Stimulated activated CD8-positive, alpha-beta memory T cell treated with anti-CD3 and anti-CD28 coated beads, Interleukin-4, amount 100 ng/mL, for 1 hour (primary cell): ENCODE measurements at places on chromosomes 1 and 21.
A peak's percentile ranks its signal among the peaks of the same experiment; 100 is the strongest.

DNA sequence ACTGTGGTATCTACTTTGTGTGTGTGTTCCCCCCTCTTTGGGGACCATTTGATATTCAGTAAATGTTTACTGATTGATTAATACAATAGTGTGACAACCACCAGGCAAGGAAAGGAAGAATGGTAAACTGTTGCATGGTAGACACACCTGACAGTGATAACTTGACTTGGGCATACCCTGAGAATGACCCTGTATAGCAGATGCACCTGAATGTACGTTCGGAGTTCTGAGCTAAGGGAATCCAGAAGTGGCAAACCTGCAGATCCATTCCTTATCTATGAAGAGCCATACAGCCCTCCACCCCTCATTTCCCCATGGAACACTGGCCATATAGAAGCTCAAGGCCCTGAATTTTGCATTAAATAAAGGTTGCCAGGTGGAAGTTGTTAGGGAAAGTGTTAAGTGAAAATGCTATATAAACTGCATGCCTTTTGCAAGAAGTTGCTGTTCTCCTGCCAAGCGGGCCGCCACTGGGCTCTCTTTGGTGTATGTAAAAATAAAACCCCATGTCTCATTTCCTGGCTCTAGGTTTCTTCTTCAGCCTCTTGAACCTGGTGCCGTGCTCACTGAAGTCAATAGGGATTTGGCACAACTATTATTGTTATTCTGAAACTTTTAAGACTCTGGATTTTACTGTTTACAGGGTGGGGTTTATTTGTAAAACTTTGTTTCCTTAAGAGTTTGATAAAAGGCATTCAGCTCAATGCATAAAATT is 32.6 kb upstream of the DENND1B start:
- DNase-seq, result no peak

GRCh38 chr1:159675046-159675445 is 39.3 kb downstream of the CRP start:
- DNase-seq, result no peak

DNA sequence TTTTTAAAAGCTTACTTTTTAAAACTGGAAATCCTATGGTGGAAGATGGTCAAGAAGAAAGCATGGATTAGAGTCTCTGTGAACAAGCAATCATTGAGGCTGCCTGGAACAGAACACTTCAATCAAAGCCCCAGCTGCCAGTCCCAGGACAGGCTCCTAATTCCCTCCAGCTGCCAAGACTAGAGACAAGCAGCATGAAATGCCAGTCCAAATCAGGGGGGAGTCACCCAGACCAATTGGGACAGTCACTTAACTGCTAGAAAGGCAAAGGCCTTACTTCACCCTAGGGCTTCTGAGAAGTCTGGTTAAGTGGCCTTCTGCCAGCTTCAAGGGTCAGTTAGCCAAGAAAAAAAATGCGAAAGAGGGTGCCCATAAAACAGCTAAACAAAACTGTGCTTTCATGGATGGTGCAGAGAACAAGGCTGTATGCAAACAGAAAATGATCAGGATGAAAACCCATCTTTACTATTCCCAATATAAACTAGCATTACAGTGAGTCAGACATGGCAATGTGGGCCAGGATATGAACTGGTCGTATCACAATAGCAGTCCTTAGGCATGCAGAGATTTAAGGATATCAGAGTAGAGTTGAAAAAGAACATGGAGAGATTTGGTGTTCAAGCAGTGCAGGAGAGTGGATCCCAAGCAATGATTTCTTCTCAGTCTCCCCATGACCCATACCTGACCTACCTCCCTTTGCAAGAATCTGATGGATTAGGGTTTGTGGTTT is 31.0 kb upstream of the MAN1A2 start:
- DNase-seq, result no peak

DNA sequence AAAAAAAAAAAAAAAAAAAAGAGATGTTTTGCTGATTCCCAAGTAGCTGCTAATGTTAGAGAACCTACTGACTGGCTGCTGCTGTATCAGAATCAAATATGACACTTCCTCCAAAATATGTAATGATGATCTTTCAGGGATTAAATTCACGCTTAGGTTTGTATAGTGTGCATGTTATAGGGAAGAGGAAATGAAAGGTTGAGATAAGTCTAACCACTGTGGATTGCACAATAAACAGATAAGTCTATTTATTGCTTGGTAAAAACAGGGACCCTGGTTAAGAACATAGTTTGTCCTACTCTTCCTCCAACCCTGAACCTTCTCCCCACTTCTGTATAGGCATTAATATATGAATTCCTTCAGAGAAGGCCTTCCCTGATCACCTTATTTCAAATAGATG is 13.2 kb downstream of the RC3H1 start:
- no peak for DNase-seq

DNA sequence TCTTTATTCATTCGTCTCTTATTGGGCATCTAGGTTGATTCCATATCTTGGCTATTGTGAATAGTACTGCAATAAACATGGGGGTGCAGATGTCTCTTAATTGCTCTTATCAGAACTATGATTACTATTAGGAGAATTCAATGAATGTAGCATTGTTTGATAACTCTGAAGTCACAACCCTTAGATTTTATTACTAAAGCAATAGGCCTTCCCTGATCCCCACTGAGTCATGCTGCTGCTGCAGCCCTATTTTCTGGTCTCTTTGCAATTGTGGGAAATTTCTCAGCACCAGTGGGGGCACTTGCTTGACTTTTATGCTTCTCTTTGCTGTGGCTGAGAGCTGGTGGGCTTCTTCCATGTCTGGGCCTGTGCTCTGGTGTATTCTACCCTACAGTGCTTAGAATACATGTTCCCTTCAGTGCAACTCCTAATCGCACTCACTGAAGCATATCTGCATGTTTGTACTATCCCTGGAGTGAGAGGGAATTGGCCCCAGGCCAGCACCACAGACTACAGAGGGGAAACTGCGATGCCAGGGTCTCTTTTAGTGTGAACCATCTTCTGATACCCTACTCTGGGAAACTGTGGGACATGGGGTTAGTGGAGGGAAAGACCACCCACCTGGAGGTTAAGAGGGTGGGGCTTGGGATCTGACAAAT is 52.2 kb upstream of the ROR1 start:
- no peak for DNase-seq

DNA sequence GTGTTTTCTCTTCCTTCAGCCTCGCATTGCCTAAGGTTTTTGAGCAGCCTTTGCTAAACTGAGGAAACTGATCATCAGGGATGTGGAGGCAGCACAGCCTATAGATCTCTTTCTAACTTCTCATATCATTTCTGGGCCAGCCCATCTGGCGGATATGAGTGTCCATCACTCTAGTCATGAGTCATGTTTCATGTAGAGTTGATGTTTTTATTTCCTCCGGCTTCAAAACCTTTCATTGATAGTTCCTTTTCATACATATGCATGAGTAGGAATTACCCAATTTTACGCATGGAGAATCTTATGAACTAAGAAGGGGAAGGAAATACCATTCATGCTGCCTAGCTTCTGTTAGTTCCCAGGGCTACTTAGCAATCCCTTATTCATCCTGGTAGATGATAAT is 66.3 kb downstream of the SPATA46 start:
- no peak for DNase-seq

DNA sequence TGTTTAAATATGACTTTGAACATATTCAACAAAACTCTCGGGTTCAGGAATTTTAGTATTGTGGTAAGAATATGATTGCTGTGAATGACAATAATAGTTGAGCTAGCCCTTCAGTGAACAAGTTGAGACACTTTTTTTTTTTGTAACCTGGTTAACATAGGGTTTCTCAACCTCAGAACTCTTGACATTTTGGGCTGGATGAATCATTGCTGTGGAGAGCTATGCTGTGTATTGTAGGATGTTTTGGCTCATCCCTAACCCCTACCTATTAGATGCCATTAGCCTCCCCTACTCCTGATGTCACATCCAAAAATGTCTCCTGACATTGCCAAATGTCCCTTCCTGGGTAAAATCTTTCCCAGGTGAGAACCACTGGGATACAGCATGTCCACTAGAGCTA is 113.7 kb downstream of the RUNX1 start:
- no peak for DNase-seq

- no peak for DNase-seq
Measured at GRCh38 chr1:109307274-109308021, 637 bp upstream of the MYBPHL start.

DNA sequence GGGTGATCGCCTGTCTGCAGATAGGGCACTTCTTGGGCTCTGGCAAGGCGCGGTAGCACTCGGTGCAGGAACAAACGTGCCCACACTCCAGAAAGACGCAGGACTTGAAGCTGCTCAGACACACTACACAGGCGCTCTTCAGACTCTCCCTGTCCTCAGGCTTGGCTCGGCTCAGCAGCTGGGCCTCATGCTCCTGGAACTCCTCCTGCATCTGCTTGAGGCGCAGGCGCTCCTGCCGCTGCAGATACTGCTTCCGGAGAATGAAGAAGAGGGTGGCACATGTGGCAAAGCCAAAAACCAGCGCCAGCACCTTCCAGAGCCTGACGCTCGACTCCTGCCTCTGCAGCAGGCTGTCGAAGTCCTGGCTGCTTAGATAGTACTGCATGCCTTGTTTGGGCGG is 7.2 kb downstream of the MUL1 start:
- no peak for DNase-seq

- no peak for DNase-seq
Measured at GRCh38 chr21:25191141-25191540, 416.1 kb downstream of the MRPL39 start.

- no peak for DNase-seq
Measured at GRCh38 chr1:51578383-51579109, 38.3 kb upstream of the OSBPL9 start.

DNA sequence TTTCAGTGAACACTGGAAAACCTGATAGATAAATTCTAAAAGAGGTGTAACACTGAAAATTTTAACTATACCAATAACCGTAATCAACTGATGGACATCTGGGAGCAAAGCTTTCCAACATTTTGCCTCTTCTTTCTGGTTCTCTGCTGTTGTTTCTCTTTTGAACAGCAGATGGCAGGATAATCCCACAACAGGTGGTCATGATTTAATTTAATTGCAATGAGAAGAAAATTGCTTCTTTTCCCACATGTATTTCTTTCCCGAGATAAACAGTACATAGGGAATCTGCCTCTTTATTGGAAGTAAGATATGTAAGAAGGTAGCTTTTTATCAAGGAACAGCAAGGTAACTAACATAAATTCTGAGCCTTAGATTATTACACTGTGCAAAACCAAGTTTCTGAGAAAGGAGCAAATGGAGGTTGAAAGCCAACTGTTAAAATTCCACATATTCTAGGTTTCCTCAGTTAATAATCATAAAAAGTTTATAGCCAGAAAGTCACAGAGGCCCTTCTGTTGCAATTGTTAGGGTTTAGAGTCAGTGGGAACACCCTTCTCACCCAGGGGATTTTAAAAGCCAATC is 72.9 kb downstream of the RPS6KA1 start:
- no peak for DNase-seq

GRCh38 chr1:70355920-70356319 is 1.4 kb upstream of the ANKRD13C start:
- DNase-seq, result no peak

DNA sequence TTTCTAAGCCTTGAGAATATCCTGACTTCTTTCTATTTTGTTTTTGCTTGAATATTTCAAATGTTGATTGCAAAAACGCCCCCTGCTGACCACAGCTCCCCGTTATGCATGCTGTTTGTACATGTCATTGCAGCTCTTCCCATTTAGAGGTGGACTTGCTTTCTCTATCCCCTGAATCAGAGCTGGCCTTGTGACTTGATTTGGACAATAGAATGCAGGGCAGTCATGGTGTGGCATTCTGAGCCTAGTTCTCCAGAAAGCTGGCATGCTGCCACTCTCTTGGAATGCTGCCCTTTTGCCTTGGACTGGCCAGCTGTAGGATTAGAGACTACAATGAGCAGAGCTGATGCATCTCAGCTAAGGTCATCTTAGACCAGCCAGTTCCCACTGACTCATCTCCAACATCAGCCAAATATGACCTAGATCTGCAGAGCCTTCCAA is 1561.5 kb downstream of the MRPL39 start:
- DNase-seq, result no peak

DNA sequence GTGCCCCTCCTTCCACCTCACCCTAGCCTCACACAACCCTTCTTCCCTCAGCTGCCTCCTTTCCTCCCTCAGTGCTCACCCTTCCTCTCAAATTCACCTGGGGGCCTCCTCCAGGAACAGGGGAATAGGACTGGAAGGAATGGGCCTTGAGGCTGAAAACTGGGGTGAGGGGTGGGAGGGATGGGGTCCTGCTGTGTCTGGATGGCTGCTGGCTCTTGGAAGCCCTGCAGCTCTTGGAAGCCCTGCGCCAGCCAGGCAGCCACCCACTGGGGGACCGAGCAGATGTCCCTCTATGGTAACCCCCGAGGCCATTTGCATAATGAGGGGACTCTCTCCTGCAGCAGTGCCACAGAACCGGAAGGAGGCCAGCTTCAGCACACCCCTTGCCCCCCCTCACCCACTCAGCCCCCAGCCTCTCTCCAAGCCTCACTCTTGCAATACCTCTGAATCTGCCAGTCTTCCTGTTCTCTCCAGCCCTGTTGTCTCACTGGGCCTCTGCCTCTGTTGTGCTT is 85.2 kb downstream of the KIRREL1 start:
- no peak for DNase-seq

DNA sequence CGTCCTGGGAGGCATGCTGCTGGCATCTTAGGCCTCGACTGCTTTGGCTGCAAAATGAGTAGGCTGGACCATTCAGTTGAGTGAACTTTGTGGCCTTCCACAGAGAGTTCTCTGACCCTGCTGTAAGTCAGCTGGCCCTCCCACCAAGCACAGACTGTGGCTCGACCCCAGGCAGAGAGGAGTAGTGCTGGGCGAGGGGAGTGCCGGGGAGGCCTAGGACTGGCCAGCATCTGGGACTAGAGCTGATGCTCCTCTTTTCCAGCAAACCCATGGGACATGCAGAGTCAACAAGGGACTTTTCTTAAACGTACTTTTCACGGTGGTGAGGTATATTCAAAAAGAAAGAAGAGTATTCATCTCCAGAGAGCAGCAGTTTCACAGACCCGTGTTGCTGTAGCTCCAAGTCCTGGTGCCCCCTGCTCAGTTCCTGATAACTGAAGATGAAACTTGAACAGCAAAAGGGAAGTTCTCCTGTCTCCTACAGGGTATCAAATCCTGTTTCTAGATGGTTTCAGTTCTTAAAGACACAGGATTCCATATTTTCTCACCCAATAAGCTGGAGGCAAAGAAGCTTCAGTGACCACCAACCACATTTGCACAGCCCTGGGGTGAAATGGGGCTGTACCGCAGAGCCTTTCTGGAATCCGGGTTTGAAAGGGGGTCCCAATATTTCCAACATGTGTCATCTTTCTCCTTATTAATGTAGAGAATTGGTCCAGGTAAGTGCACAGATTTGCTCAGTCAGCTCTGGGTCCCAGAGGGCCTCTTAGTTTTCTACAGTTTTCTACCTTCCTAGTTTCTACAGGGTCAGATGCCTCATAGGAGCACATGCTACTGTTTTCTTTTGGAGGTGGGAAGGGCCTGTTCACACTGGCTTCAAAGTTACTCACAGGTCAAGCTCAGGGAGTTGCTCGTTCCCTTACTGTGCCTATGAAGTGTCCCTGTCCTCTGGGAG is 20.9 kb downstream of the BATF3 start:
- DNase-seq, result no peak

GRCh38 chr21:26739189-26739588 is 106.0 kb downstream of the ADAMTS1 start:
- no peak for DNase-seq

- DNase-seq, result peak; percentile 30
Measured at GRCh38 chr21:33976082-33977016, 60.7 kb upstream of the ATP5PO start.
